ENCODE measurements at places on chromosomes 16 and 17.
A peak's percentile ranks its signal among the peaks of the same experiment; 100 is the strongest.

GRCh38 chr16:2253293-2253692, 1.9 kb upstream of the ECI1 start:
- no peak for DNase-seq

GRCh38 chr17:8300627-8301242, 5.5 kb upstream of the SLC25A35 start:
- DNase-seq: peak; percentile 19

- DNase-seq: no peak
Observed at GRCh38 chr16:2698965-2699750, 16.8 kb downstream of the KCTD5 start.

DNA sequence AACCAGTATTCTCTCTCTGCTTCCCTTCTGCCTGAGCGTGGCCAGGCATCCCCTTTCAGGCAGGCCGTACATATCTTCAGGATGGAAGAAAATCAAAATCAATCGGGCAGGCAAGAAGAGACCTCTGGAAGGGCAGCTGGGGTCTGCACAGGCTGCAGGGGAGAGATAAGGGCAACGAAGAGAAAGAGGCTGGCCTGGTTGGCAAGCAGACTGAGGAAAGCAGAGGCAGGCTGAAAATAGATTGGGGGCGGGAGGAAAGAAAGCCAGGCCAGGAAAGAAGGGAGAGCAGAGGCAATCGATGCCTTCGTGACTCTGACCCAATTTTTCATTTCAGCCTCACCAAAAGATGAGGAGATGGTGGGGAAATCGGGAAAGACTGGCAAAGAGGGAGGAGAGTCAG, 18.1 kb downstream of the PIPOX start:
- DNase-seq: no peak

DNA sequence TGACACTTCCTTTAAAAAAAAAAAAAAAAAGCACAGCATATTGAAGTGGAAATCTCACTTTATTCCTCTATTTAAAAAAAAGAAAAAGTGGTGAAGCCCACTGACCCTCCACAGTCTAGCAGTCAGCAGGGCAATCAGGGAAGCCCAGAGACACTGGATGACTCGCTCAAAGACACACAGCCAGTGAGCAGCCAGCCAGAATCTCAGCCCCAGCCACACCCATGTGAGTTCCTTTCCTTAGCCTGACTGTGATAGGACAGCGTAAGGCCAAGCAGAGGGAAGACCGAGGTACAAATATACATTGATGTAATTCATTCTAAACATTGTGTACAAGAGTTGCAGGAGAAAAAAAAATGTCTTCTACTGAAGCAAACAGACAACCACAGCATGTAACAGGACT, 22.5 kb downstream of the XPO6 start:
- no peak for DNase-seq

DNA sequence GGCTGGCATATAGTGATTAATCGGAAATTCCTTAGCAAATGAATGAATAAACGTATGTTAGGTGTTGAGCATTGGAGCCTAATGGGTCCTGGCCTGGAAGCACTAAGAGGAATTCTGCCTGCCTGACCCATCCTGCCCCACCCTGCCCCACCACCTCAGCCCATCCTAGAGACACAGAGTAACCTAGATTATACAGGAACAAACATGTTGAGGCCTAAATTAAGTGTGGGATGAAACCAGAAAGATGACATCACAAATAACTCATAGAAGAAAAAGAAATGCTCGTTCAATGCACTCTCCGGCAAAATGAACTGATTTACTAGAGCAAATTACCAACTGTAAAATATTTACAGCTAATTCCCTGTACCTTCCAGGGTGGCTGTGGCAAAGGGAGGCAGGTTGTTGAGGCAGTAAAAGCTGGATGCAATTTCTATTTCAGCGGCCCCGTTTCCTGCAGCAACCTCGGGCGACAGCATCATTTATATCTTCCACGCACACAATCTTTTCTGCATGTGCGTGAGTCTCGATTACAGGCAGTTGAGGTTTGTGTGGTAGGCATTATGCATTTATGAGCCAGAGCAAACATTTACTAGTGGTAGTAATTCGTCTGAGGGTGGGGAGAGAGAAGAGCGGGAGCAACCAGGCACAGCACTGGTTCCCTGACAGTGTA, 417.2 kb downstream of the HS3ST4 start:
- no peak for DNase-seq

GRCh38 chr17:2214929-2215615, 88.5 kb downstream of the SMG6 start:
- no peak for DNase-seq

DNA sequence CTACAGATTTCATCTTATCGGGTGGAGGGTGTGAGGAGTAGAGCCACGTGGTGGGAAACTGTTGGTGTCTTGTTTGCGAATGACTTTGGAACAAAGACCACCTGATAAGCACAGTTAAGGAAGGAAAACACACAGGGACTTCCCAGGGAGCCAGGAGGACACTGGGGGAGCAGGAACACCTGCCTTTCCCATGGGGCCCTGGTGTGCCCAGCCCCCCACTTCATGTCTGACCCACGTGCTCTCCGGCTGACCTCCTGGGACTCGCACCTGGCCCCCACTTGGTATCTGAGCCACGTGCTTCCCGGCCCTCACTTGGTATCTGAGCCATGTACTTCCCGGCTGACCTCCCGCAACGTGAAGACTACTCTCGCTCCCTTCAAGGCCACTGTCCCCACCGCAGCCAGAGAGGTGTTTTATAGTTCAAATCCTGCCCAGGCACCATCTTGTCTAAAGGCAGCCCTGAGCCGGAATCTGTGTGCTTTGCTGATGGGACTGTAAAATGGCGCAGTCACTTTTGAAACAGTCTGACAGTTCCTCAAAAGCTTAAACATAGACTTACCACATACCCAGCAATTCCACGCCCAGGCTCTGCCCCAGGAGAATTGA, 5.4 kb upstream of the CSNK1D start:
- DNase-seq: no peak

GRCh38 chr17:66885417-66885816, 50.5 kb downstream of the CACNG5 start:
- no peak for DNase-seq

DNA sequence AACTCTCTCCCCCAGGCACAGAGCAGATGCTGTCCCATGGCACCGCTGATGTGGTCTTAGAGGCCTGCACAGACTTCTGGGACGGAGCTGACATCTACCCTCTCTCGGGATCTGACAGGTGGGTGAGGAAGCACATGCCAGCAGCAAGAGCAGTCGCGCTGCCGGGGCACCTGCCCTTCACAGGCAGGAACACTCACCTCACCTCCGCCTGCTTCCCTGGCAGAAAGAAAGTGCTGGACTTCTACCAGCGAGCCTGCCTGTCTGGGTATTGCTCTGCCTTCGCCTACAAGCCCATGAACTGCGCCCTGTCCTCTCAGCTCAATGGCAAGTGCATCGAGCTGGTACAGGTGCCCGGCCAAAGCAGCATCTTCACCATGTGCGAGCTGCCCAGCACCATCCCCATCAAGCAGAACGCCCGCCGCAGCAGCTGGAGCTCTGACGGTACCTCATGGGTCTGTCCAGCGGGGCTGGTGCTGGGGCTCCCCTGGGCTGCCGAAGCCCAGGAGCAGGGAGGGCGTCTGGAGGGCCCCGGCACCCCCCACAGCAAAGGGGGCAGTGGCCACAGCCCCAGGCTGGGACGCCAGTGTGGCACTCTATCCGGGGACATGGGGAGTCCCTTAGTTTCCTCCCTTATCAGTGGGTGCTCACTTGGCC, 21.7 kb downstream of the CASKIN2 start:
- DNase-seq: no peak

GRCh38 chr17:58991718-58992331, 114.9 kb downstream of the TRIM37 start:
- no peak for DNase-seq

GRCh38 chr16:28187595-28188004, 24.2 kb downstream of the XPO6 start:
- no peak for DNase-seq

GRCh38 chr16:1078579-1079021, 6.1 kb downstream of the SSTR5 start:
- DNase-seq: no peak

DNA sequence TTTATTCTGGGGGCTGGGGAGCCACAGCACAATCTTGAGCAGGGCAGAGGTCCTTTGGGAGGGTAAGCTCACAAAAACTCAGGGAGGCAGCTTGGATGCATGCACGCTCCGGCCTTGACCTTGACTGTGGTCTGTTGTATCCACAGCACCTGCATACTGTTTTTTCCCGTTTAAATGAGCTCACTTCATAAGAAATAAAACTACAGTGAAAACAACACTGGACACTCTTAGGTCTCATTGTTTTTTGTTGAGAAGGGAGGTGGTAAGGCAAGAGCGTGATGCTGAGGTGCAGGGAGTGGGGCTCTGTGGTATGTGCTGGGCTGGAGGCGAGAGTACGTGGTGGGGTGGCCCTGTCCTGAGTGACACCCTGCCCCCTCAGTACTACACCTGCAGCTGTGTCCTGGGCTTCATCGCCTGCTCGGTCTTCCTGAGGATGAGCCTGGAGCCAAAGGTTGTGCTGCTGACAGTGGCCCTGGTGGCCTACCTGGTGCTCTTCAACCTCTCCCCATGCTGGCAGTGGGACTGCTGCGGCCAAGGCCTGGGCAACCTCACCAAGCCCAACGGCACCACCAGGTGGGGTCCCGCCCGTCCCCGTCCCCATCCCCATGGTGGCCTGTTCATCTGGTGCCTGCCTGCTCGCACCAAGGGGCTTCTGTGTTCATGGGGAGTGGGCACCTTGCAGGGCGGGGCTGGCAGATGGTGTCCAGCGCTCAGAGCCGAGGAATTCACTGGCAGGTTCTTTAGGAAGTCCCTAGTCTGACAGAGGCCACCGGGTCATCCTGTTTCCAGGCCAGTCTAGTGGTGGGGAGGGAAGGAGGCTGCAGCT, 44.2 kb downstream of the ADCY7 start:
- no peak for DNase-seq

GRCh38 chr16:11152677-11153331, 103.2 kb downstream of the SOCS1 start:
- no peak for DNase-seq

GRCh38 chr17:18984273-18985114, 20.1 kb downstream of the FAM83G start:
- no peak for DNase-seq

GRCh38 chr16:35692824-35693223, 2233.4 kb downstream of the TP53TG3F start:
- DNase-seq: no peak

DNA sequence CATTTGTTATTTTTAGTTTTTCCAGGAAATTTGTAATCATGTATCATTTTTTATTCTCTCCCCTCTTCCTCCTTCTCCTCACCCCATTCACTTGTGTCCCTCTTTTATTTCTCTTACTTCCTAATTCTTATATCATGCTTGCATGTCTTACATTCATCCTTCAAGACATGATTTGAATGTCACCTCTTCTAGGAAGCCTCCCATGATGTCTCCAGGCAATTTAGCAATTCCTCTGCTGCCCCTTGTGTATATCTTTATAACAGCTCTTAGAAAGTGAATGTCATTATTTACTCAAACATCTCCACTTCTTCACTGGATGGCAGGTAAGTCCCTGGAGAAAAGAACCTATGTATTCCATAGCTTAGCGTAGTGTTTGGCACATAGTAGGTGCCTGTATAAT, 7.8 kb downstream of the HNF1B start:
- no peak for DNase-seq

GRCh38 chr17:32492648-32493289, 6.0 kb downstream of the CDK5R1 start:
- DNase-seq: no peak

DNA sequence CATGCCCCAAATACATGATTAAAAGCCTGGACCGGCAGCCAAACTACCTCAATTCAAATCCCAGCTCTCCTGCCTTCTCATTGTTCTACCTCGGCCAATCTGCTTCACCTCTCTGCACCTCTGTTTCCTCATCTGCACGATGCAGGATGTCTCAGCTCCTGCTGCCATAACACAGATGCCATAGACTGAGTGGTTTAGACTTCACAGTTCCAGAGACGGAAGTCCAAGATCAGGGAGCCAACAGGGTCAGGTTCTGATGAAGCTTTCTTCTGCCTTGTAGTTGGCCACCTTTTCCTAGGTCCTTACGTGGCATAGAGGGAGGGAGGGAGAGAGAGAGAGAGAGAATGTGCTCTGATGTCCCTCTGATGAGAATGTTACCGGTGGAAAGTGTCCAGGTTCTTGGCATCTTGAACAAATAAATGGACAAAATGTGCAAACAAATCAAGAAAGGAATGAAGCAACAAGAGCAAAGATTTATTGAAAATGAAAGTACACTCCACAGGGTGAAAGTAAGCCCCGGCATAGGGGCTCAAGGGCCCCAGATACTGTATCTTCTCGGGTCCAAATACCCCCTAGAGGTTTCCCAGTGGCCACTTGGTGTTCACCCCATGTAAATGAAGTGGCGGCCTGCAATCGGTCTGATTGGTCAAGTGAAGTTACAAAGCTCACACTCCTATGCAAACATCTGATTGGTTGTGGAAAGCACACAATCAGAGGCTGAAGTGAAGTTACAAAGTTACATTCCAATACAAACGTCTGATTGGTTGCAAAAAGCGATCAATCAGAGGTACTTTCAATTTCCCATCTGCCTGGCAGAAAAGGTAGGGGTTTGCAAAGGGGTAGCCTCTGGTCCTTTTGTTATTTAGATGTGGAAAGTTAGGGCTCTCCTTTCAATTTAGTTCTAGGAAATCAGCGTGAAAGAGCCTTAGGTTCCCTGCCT, 43.3 kb upstream of the ZCCHC14 start:
- no peak for DNase-seq

GRCh38 chr16:67504031-67505021, 21.0 kb upstream of the AGRP start:
- DNase-seq: no peak

DNA sequence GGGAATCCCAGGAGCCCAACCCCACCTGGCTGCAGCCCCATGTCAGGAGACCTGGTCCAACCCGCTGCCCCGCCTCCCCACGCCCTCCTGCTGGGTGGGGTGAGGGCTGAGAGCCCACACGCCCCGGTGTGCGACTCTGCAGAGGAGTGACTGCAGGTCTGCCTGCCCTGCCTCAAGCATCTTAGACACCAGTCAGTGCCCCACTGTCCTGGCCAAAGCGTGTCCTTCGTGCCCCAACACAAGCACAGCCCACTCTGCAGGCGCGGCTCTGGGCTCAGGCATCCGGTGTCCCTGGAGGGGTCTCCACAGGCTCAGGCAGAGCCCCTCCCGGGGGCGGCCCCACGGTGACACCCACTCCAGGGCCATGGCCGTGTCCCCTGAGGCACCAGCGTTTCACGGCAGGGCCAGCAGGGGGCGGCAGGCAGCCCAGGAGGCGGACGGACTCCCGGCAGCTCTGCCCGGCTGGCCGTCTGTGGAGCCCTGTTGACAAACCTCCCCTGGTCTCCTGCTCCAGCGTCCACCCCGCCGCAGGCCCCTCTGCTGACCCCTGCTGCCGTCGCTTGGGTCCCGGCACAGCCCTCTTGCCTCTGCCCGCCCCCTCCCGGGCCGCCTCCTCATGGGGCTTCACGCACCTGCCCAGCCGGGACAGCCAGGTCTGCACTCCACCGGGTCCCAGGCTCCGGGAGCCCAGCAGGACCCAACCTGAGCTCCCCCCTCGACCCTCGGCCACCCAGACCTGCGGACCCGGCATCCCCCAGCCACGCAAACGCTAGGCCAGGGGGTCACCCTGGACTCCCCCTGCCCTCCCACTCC, 8.6 kb upstream of the UBE2I start:
- no peak for DNase-seq

GRCh38 chr16:25896411-25896810, 204.7 kb downstream of the HS3ST4 start:
- no peak for DNase-seq

GRCh38 chr17:79002796-79003593, 6.6 kb downstream of the CANT1 start:
- no peak for DNase-seq

Measured in AG09319 (cell line).